Uterus (tissue), 4 donors: ENCODE measurements at places on chromosomes 11 and 22. TPM values are rescaled to one million over a fixed set of nuclear protein-coding genes. Genes with fewer than 3 reads are reported as not detected.

GRCh38 chr11:14555818-14556217 is 35.6 kb upstream of the PSMA1 start:
- no peak for DNase-seq

- no peak for DNase-seq
Observed at GRCh38 chr11:59754494-59754858, 700 bp upstream of the STX3 start.

- no peak for DNase-seq
Observed at GRCh38 chr22:29062286-29062821, 723 bp upstream of the C22orf31 start.

Gene APOL5
- not detected for total RNA-seq

GRCh38 chr11:61919705-61920631 is 2.6 kb upstream of the RAB3IL1 start:
- no peak for DNase-seq
